ENCODE measurements at places on chromosomes 5 and 9.

- DNase-seq, result no peak
Measured at GRCh38 chr9:92064711-92065110, 50.5 kb downstream of the SPTLC1 start.

DNA sequence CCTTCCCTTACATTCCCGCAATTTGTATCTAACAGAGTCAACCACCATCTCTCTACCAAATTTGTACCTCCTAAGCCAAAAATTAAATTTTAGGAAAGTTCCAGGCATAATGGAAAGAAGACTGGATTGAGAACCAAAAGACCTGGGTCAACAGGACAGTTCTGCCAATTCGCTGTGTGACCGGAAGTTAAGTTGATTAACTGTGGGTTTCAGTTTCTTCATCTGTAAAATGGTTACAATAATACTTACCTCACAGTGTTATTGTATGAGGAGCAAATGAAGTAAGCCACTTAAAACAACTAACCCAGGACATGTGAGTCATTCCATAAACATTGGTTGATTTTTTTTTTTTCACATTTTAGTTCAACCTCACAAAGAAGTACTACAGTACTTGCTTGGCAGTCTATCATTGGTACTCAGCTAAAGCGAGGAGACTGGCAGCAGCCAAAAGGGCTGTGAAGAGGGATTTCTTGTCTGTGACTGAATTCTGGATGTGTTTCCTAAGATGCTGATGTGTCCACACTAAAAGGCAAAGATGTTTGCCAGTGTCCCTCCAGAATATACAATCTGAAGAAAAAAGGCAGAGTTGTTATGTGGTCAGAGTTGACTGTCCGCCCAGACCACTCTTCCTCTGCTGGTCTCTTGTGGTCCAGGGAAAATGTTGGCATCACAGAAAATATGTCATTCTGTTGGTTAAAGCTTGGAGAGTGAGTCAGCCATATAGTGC is 198.6 kb downstream of the TLE1 start:
- no peak for DNase-seq

- DNase-seq, result no peak
Measured at GRCh38 chr5:168670881-168671575, 91.9 kb upstream of the PANK3 start.

DNA sequence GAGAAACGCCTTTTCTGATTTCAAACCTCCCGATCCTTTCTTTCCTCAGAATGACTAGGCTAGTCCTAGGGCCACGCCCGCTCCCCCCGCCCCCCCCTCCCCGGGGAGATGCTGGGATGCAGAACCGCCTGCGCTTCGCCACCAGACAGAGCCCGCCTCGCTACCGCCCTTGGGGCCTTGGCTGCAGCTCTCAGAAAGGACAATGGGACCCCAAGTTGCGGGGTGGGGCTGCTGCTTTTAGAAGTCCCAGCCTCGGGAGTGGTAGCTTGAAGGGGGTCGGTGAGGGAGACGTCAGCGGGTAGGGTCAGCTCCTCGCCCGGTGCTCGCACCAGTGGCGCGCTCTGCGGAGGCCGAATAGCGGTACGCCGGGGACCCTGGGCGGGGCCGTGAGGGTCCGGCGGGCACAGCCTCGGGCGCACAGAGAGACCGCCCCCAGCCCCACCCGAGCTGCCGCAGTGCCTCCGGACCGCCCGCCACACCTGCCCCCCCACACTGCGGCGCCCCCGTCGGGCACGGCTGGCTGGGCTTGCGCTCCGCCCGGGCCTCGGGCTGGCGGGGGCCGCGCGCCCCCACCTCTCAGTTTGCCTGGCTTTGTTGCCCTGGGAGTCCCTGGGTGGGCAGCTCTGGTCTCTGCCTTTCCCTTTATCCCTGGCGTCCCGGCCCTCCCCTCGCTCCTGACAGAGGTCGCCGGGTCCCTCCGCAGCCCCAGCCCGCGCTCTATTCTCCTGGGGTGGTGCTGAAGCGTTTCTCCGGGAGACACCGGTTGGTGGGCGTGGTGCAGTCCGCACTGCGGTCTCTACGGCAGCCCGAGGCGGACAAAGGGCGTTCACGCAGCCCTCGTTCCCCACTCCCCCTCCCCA is 1.2 kb downstream of the MAP1B start:
- no peak for DNase-seq

- DNase-seq, result no peak
Measured at GRCh38 chr5:179978792-179979191, 71.1 kb upstream of the TBC1D9B start.

GRCh38 chr9:92970467-92970923 is 23.2 kb downstream of the FGD3 start:
- DNase-seq, result no peak

GRCh38 chr5:40410231-40410861 is 269.4 kb upstream of the PTGER4 start:
- DNase-seq, result peak; percentile 43

- DNase-seq, result no peak
Measured at GRCh38 chr9:112337547-112337946, 4.1 kb upstream of the PTBP3 start.

DNA sequence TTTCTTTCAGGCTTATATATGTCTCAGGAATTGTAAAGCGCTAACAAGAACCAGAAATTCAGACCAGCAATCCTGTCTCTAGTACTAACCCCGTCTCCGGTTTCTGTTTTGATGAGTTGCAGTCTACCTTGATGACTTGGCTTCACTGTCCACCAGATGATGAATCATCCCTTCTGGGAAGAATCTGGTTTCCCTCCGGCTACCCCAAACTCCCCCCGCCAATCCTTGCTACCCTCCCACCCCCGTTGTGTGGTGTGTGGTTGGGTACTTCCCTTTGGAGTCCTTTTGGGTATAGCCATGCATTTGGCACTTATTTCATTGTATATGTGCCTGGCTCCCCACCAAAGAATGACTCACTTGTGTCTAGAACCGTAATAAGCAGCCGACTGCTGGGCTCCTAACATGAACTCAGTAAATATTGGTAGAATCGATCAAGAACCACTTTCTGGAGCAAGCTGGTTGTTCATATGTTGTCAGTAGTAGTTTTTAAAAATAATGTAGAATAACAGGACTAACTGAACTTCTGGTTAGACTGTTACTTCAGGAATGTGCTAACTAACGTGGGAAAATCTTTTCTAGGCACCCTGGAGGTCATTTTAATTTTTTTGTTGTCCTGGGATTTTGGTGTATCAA is 8.3 kb upstream of the TGFBI start:
- peak; percentile 99 for DNase-seq

GRCh38 chr5:153086486-153086885 is 404.0 kb upstream of the GRIA1 start:
- DNase-seq, result no peak

DNA sequence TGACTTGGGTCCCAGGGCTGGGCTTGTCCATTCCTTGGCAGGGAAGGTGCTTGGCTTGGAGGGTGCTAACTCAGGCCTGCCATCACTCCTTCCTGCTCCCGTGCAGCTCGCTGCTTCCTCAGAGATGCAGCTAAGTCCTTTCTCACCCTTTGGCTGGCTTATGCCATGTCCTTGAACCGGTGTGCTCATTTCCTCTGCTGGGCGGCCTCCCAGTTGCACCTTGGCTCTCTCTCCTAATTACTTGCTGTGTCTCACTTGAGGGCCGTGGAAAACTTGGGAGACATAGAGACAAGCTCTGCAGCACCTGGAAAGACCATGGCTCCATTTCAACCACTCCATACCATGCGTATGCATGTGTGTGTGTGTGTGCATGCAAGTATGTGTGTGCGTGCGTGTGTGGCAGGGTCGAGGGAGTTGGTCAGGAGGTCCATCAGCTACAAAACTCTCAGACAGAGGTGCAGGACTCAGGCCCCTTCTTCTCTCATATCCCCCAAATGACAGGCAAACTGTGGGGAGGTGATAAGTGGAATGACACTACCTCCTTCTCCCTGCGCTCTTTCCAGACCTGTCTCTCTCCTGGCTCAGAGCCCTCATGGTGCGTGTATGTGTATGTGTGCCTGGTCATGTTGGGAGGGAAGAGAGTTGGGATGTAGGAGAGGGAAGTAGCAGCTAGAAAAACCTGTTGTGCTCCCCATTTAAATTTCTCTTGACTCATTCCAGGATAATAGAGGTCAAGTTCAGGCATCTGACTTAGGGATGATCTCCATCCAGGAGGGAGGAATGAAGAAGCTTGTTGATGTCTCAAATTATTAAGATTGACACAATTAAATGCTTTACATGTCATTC is 17.6 kb upstream of the MTMR12 start:
- DNase-seq, result no peak
